ENCODE measurements at places on chromosomes 7 and 10.

GRCh38 chr7:71911051-71911450, 501.1 kb downstream of the CALN1 start:
- no peak for DNase-seq

DNA sequence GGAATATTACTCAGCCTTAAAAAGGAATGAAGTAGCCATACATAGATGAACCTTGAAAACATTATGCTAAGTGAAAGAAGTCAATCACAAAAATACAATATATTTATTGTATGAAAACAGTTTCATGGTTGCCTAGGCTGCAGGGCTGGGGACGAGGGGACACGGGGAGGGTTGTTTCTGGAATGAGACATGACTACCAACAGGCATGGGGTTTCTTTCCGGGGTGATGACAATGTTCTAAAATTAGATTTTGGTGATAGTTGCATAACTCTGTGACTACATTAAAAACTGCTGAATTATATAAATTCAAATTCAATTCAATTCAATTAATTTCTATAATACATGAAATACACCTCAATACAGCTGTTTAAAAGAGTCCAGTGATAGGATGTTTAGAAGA, 88.0 kb downstream of the ARHGAP22 start:
- no peak for DNase-seq

- no peak for DNase-seq
Observed at GRCh38 chr10:102455893-102456471, 4.6 kb upstream of the C10orf95 start.

DNA sequence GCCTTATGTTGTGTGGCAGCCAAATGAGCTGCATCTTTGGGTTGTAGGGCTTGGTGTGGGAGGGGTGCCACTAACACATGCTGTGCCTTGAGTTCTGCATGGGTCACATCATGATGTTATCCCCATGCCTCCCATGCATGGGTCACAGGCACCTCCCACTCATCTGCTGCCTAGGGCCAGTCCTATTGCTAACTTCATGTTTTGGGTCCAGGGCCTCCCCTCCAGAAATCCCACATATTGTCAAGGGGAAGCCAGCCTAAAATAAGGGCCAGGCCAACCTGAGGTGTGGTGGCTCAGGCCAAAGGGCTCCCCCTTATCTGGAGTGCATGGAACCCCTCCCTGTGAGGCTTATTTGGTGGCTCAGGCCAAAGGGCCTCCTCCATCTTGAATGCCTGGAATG, 299.0 kb downstream of the RPS24 start:
- no peak for DNase-seq

GRCh38 chr7:26891400-26892350, 27.3 kb upstream of the SKAP2 start:
- DNase-seq: no peak

DNA sequence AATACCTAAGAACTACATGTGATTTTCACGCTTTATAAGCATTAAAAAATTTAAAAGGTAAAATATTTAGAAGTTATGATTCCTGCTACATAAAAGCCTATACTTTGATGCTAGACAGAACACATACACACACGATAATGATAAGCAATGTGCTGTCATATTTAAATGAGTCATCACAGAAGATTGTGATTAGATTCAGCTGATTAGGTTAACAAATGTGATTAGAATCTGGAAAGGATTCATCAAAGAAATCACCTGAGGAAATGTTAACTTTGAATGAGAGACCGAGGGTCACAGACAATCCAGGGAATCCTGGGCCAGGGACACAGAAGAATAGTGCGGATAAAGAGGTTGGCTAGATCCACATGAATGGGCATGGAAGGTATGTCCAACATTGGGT, 42.0 kb upstream of the CYP2C18 start:
- DNase-seq: no peak

DNA sequence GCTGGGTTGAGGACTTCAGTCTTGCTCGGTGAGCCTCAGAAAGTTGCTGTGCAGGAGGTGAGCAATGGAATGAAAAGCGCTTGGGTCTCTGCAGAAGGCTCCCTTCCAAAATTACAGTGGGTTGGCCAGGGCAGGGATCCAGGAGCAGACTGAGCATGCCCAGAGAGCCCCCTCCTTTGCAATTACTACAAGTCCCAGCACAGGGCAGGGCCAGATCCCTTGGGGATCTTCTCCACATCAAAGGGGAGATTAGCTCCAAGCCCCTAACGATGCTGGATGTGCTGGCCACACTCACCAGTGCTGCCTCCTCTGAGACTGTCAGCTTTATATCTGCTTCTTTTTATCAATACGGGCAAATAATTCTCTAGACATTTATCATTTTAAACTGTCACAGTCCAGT, 337.5 kb downstream of the RPS24 start:
- DNase-seq: no peak

DNA sequence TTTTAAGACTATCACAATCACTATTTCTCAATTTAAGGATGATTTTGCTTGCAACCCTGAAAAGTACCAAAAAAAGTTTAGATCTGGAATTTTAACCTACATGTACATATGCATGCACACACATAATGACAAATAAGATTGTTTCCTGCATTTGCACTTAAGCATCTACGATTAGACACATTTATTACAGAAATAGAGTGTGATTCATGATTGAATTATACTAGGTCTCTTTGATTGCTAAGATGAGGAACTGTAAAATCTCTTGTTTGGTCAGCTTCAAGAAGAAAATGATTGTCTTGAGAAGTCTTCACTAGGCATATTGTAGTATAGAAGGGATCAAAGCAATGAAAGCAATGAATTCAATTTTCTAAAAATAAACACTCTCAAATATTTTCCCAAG, 185.9 kb upstream of the AGR3 start:
- no peak for DNase-seq

- no peak for DNase-seq
Observed at GRCh38 chr10:3747984-3748383, 37.0 kb downstream of the KLF6 start.

- no peak for DNase-seq
Observed at GRCh38 chr7:50677638-50677996, 105.1 kb downstream of the GRB10 start.
